ENCODE measurements at places on chromosomes 2 and 18.

DNA sequence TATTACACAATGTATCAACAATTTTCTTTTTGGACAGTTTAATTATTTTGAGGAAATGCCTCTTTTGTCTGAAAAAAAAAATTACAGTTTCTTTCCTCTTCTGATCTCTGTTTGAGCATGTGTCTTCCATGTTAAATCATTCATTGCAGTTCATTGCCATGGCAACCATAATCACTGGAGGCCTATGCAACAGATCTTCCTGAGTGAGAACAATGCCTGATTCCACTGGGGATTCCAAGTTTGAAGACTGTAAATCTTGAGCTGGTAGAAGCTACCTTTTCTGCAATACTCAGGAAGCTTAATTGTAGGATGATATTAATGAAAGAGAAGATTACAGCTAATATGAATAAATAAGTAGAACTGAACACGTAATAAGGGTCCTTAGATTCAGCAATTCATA, 721.4 kb upstream of the CNTNAP5 start:
- no peak for DNase-seq

- DNase-seq, result no peak
These were observed 54.1 kb downstream of the ETAA1 start for GRCh38 chr2:67451086-67451832.

DNA sequence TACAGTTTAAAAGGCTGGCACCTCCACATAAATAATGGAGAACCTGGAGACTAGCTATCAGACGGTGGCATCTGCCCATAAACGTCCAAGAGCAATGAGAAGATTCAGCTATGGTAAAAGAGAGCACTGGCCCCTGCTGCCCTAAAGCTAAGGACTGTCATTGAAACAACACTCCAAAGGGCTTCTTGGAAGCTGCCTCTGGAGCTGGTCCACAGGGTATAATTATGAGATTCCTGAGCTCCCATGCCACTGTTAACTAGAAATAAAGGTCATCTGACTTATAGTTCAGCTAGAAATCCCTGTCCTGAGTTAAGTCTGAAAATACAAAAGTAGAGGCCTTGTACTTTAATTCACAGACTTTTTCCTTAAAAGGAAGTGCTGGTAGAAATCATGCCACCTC, 39.9 kb upstream of the RBMS1 start:
- DNase-seq, result no peak

DNA sequence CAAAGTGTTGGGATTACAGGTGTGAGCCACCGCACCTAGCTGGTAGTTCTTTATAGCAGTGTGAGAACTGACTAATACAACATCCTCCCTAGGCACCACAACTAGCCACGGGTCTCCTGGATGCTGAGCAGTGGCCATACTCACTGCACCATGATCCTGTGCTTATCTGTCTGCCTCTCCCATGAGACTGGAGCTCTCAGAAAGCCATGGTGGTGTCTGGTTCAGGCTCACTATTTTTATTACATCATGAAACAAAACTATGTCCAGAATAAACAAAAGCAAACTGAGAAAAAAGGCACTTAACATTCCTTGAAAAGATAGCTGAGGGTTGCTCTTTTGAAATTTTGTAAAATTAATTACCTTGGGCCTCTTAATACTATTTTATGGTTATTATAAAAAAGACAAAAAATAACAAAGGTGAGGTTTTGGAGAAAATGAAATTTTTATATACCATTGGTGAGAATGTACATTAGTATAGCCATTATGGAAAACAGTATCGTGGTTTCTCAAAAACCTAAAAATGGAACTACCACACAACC, 90.7 kb upstream of the TFCP2L1 start:
- DNase-seq, result no peak

DNA sequence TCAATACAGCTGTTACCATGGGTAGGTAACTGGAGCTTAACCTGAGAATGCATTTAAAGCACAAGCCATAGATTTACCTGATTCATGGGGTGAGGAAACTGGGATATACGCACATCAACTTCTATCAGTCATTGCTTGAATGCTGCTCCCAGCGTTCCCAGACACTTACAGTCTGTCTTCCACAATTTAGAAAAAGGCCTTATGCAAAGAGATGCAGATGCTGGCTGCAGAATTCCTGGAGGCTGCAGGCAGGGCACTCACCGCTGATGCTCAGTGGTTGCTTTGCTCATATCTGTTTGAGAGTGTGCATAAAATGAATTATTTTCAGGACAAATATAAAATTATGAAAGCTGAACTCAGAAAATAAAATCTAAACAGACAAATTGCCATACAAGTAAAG, 950.7 kb upstream of the PIK3C3 start:
- no peak for DNase-seq

DNA sequence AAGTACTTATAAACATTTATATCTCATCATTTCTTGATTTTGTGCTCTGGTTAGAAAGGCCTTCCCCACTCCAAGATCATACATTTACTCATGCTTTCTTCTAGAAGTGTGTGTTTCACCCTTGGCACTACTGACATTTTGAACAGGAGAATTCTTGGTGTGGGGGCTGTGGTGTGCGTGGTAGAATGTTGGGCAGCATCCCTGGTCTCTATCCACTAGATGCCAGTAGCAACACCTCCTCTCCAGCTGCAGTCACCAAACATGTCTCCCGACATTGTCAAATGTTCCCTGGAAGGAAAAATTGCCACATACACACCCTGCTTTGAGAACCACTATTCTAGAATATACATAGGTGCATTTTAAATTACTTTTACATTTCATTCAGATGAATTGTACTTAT, 8.7 kb upstream of the TGIF1 start:
- no peak for DNase-seq

GRCh38 chr2:24104906-24105305, 18.2 kb downstream of the PFN4 start:
- no peak for DNase-seq

DNA sequence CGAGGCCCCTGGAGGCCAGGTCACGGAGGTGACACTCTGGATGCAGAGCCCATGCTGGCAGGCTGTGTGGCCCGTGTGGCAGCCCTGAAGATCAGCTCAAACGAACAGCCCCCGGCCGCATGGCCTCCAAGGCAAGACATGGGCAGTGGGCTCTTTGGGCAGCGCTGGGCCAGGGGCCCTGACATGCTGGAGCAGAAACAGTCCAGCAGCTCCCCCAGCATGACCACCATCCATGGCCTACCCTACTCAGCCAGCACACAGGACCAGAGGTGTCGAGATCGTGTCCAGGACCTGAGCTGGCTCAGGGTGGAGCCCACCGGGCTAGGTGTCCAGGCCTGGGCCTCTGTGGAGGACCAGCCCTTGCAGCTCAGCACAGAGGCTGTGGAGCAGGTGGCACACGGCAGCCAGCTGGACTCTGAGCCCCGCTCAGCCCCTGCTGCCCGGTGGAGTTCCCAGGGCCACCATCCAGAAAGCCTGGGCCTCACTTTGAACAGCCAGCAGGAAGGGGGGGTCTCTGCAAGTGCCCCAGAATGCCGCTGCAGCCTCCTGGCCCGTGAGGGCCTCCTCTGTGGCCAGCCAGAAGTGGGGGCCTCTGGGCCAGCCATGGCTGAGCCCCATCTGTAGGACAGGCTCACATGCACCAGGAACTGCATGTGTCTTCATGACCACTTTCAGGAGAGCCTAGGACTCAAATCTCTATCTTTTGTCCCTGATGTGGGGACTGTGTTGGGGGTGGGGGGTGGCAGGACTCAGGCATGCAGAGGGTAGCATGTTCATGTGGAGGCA, 8.9 kb downstream of the AMER3 start:
- no peak for DNase-seq

- no peak for DNase-seq
These were observed 6.2 kb upstream of the SDC1 start for GRCh38 chr2:20231159-20231558.

GRCh38 chr2:60316381-60317033, 236.9 kb downstream of the BCL11A start:
- DNase-seq, result no peak

DNA sequence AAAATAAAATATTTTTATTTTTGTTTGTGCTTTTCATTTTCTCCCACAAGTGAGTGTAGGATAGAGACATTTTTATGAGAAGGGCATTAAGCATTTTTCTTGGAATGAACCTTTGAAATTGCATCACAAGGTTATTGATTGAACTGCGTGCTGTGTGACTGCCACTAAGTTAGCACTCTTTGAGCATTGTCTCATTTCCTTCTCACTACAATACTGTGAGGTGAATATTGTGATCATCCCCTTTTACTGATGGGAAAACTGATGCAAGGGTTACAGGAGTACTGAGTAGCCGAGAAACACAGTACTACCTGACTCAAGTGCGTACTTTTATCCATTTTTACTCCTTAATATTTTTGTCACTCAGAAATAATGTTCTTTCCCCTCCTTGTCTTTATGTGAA, 2.0 kb downstream of the NBEAL1 start:
- DNase-seq, result no peak

DNA sequence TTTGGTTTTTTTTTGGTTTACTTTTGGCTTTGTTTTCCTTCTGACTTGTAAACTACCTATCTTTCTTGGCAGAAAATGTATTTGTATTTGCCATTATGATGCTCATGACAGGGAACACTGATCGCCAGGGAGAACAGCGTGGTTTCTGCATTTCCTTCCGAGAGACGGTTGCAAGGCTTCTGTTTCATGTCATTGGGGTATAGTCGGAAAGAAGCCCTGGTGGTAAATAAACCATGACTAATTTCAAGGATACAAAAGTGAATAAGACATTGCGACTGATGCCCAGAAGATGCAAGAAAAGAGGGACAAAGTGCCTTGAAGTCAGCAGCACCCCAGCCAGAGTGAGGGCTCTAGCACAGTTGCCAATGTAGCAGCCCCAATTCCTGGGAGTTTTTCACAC, 4.2 kb upstream of the CAPN14 start:
- DNase-seq, result no peak

DNA sequence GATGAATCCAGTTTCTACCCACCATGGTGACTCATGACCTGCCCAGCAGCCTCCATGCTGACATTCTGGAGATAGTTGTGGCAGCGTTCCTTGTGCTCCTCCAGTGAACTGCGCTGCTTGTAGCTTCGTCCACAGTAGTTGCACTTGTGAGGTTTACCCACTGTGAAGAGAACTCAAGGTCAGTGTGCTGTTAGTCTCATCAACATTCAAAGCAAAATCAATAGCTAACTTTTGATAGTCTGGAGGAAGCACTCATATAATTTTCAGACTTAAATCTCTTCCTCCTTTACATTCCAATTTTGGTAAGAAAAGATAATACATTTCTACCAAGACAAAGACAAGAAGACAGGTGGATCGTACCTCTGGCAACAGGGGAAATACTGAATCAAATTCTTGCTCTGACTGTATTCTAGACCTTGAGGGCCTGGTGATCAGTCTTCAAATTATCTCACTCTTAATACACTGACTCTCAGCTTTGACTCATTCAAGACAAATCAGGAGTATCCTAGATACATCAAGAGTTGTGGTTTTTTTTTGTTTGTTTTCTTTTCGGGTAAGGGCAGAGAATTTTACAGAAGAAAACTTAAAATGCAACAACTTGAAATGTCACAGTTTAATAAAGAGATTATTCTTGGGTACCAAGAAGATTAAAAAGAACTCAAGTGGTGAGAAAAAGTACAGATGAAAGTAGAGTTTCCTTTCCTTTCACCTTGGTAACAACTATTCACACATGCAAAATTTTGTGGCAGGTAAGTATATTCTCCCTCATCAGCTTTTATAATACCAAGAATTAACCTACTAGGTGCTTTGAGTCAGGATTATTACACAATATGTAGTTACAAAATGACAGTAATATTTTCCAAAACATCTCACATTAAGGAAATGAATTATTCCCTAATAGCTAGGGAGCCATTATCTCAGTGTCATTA, 129.2 kb downstream of the IKZF2 start:
- no peak for DNase-seq

GRCh38 chr2:68811364-68811763, 59.8 kb downstream of the BMP10 start:
- DNase-seq, result no peak

DNA sequence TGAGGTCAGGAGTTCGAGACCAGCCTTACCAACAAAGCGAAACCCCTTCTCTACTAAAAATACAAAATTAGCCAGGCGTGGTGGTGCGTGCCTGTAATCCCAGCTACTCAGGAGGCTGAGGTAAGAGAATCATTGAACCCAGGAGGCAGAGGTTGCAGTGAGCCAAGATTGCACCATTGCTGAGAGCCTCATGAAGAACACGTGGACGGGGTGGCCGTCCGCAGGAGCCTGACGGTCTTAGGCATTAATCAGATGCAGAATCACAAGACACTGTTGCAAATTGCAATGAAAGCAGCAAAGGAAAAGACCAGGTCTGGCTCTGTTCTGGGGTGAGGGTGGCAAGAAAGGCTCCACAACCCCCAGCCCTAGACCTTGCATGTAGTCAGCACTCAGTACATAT, 104.0 kb upstream of the SLC66A3 start:
- DNase-seq, result no peak

- DNase-seq, result peak; percentile 67
These were observed 70.3 kb downstream of the TPO start for GRCh38 chr2:1483551-1483950.

DNA sequence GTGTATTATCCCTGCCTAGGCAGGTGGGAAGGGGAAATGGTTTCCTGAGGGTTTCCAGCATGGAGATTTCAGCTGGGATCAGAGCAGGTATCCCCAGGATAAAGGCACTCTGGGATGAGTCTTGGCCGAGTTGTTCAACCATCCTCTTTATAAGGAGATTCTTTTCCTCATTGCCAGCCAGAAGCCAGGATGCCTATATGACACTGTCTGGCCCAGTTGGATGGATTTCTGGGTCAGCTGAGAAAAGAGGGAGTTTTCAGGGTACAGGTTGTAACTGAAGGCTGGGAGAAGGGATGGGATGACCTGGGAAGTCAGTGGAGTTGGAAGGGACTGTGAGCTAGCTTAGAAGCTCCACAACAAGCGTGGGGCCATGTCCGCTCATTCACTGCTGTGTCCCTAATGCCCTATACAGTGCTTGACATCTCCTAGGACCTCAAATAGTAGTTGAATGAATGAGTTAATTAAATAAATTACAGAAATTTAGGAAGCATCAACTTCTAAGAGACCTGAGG, 8.3 kb downstream of the RHOB start:
- no peak for DNase-seq

- no peak for DNase-seq
These were observed 1.1 kb downstream of the MREG start for GRCh38 chr2:216012133-216012829.

DNA sequence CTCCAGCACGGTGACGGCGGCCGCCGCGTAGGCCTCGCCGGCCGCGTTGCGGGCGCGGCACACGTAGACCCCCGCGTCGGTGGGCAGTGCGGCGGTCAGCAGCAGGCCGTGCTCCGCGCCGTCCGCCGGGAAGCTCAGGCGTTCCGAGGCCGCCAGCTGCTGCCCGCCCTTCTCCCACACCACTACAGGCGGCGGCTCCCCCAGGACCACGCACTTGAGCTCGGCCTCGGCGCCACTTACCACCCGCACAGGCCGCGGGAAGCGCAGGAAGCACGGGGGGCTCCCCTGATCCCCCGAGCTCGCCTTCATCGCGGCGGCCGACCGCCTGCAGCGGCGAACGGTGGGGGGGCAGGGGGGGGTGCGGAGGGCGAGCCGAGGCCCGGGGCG, 422 bp downstream of the OBSL1 start:
- no peak for DNase-seq

GRCh38 chr2:33457556-33458247, 18.7 kb upstream of the RASGRP3 start:
- no peak for DNase-seq

- no peak for DNase-seq
These were observed 131.5 kb downstream of the ZNF516 start for GRCh38 chr18:76363436-76364120.

All from chondrocyte (in vitro differentiated cells).